ENCODE measurements at places on chromosomes 4 and X. TPM values are rescaled to one million over a fixed set of nuclear protein-coding genes. Genes with fewer than 3 reads are reported as not detected.

The HMX1 gene
- total RNA-seq: not detected

DNA sequence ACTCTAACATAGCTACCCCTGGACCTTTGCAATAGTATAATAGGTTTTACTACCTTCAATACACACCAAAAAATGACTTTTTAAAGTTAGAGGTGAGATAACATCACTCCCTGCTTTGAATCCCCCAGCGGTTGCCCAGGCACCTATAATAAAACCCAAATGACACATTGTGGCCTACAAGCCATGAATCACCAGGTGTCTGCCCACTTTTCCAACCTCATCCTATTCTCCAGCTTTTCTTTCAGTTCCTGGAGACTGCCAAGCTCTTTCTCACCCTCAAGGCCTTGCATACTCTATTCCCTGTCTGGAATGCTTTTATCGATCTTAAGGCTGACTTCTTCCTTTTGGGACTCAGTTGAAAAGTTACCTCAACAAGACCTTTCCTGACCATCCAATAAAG lies 16.4 kb upstream of the PRSS48 start:
- no peak overlapping the region for H3K27ac ChIP-seq
- no peaks in the 10 kb centered on the region for H3K4me1 ChIP-seq
- no peaks in the 10 kb centered on the region for H3K36me3 ChIP-seq
- DNase-seq: no peak

GRCh38 chr4:186942758-186943377 lies 219.2 kb upstream of the FAT1 start:
- peak; percentile 42 for DNase-seq
- H3K27me3 ChIP-seq: no peaks in the 10 kb centered on the region
- H3K36me3 ChIP-seq: no peaks in the 10 kb centered on the region
- no peak overlapping the region for H3K27ac ChIP-seq
- H3K4me1 ChIP-seq: peaks cover 33% of the 10 kb centered on the region

GRCh38 chr4:3302173-3302785 lies 9.5 kb downstream of the RGS12 start:
- H3K36me3 ChIP-seq: no peaks in the 10 kb centered on the region
- H3K4me1 ChIP-seq: peaks cover 6% of the 10 kb centered on the region
- H3K4me3 ChIP-seq: no peak overlapping the region
- H3K27me3 ChIP-seq: no peaks in the 10 kb centered on the region
- H3K27ac ChIP-seq: no peak overlapping the region
- peak; percentile 20 for DNase-seq

DNA sequence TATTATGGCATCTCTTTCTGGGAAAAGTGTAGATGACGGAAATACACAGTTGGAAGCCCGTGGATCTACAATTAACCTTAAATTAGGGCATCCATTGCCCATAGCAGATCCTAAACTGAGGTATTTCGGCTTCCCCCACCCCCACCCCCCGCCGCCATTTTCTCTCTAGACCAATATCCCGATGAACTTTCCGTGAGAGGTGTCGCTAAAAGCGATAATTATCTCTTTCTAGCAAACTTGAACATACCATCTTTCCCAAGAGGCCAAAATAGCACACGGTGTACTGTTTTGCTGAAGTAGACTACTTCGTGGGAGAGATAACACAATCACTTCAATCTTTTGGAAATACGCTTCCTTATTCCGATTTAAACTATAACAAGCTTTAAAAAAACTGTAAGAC lies 554 bp downstream of the KLHL15 start:
- H3K4me3 ChIP-seq: no peak overlapping the region
- no peaks in the 10 kb centered on the region for H3K36me3 ChIP-seq
- DNase-seq: no peak
- no peaks in the 10 kb centered on the region for H3K27me3 ChIP-seq
- peaks cover 4% of the 10 kb centered on the region for H3K4me1 ChIP-seq

- no peak overlapping the region for H3K4me3 ChIP-seq
- peaks cover 11% of the 10 kb centered on the region for H3K4me1 ChIP-seq
- DNase-seq: no peak
- H3K27ac ChIP-seq: no peak overlapping the region
- no peaks in the 10 kb centered on the region for H3K36me3 ChIP-seq
Measured at GRCh38 chrX:106731590-106731989, 5.1 kb downstream of the RNF128 start.

DNA sequence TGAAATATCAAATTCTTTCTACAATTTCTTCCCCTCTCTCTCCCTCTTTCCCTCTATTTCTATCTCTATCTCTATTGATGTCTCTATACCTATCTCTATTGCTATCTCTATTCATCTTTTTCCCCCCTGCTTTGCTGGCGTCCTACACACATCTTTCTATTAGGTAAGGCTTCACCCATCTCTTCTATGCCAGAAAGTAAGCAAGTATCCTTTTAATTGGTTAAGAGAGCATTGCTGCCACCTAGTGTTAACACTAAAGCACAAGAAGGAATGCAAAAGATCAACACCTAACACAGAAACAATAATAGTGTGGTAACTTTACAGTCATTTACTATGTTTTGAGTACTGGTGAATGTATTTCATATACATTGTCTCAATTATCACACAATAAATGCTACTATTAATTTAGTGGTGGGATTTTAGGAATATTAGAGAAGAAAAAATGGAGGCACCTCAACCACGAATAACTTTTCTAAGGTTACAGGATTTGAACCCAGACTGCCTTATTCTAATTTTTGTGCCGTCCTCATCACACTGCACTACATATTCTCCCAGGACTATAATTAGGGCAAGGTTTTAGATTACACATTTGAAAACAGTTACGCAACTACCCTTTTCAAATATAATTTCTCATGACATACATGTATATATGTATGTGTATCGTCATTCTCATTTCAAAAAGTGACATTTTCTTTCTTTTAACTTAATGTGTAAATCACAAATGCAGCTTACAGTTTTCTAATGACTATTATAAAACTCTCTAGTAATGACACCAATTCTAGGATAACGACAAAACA lies 3.7 kb upstream of the C4orf36 start:
- no peak overlapping the region for H3K27ac ChIP-seq
- H3K27me3 ChIP-seq: no peaks in the 10 kb centered on the region
- H3K4me3 ChIP-seq: no peak overlapping the region
- H3K36me3 ChIP-seq: no peaks in the 10 kb centered on the region
- DNase-seq: peak; percentile 61

DNA sequence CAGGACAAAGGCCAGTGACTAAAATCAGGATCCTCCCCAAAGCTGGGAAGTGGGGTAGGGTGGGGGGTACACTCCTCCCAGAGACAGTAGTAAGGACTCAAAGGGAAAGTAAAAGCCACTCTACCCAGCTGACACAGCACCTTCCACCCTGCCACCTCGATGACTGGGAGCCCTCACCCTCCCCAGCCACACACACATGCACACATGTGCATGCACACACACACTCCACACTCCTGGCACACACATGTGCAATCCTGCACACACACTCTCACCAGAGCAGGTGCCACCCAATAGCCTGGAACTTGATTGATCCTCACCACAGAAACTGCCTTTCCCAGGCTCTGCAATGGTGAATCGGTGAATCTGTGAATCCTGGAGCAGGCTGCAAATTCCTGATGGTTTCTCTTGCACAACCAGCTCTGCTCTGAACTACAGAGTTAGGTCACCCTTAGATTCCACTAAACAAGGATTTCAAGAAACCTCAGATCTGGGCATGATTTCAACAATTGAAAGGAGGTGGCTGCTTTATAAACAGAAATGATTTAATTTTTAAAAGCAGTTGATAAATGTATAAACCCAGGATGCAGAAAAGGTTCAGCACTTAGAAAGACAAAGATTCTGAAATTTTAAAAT lies 21.5 kb downstream of the AMOT start:
- peak; percentile 3 for DNase-seq
- H3K4me3 ChIP-seq: no peak overlapping the region
- no peaks in the 10 kb centered on the region for H3K36me3 ChIP-seq
- H3K4me1 ChIP-seq: no peaks in the 10 kb centered on the region

The NXF2B gene
- not detected for total RNA-seq

The F8A2 gene
- 7.6 TPM for total RNA-seq

DNA sequence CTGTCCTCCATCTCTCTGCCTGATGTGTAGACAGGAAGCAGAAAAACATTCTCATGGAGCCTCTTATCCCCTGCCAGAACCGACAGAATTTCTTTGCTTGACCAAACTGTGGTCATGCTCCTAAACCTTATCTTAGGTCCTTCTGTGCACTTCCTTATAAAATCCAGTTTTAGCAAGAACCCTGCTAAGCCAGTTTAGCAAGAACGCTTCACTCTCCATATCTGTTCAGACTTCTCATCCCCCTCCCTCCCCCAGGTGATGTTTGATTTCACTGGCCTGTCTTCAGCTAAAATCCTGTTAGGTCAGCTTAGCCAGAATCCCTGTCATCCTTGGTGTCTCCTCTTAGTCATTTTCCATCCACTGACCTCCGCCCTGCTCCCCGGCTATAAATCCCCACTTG lies 1130.9 kb upstream of the PRKX start:
- no peak for DNase-seq
- H3K4me1 ChIP-seq: no peaks in the 10 kb centered on the region
- no peak overlapping the region for H3K27ac ChIP-seq
- H3K36me3 ChIP-seq: no peaks in the 10 kb centered on the region

DNA sequence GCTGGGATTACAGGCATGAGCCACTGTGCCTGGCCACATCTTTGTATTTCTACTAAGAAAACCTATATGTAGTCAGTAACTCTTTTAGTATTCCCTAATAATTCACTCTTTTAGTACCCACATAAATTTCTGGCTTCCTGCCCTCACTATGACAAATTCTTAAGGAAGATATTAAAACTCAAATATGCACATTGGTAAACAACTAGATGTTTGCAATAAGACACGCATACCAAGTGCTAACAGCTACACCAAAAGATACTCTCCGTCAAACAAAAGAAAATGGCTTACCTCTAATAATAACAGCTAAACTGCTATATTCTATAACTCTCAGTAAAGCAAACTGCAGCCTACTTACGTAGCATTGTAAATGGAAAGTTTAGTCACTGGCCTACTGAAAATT lies 6.3 kb downstream of the UBA6 start:
- peaks cover 7% of the 10 kb centered on the region for H3K4me1 ChIP-seq
- no peaks in the 10 kb centered on the region for H3K27me3 ChIP-seq
- no peaks in the 10 kb centered on the region for H3K36me3 ChIP-seq
- H3K27ac ChIP-seq: no peak overlapping the region
- H3K4me3 ChIP-seq: no peak overlapping the region

The DUSP21 gene
- not detected for total RNA-seq

DNA sequence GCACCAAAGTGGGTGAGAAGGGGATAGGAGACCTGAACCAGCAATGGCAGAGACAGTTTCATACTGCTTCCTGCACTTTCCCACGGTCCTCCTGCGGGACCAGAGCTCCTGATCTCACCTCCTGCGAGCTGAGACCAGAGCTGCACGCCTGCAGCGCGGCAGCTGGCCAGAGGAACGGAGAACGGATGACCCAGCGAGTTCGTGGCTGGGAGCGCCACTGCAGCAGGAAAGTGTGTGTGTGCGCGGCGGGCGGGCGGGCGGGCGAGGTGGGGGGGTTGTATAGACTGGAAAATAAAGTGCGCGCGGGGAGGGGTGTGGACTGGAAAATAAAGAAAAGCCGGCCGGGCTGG lies 16.5 kb downstream of the MCF2 start:
- no peak overlapping the region for H3K27ac ChIP-seq
- no peaks in the 10 kb centered on the region for H3K4me1 ChIP-seq
- H3K36me3 ChIP-seq: no peaks in the 10 kb centered on the region
- no peaks in the 10 kb centered on the region for H3K27me3 ChIP-seq

- no peaks in the 10 kb centered on the region for H3K36me3 ChIP-seq
- no peaks in the 10 kb centered on the region for H3K27me3 ChIP-seq
- no peak overlapping the region for H3K4me3 ChIP-seq
- no peak overlapping the region for H3K27ac ChIP-seq
Measured at GRCh38 chrX:44953734-44954502, 80.9 kb downstream of the KDM6A start.

The AIMP1 gene
- total RNA-seq: 13.7 TPM

The TMPRSS11E gene
- total RNA-seq: 0.78 TPM

The CT47B1 gene
- total RNA-seq: not detected

- no peaks in the 10 kb centered on the region for H3K27me3 ChIP-seq
- no peaks in the 10 kb centered on the region for H3K36me3 ChIP-seq
- H3K4me1 ChIP-seq: no peaks in the 10 kb centered on the region
- no peak for DNase-seq
- H3K4me3 ChIP-seq: no peak overlapping the region
Measured at GRCh38 chr4:122576261-122577188, 44.3 kb downstream of the IL21 start.

DNA sequence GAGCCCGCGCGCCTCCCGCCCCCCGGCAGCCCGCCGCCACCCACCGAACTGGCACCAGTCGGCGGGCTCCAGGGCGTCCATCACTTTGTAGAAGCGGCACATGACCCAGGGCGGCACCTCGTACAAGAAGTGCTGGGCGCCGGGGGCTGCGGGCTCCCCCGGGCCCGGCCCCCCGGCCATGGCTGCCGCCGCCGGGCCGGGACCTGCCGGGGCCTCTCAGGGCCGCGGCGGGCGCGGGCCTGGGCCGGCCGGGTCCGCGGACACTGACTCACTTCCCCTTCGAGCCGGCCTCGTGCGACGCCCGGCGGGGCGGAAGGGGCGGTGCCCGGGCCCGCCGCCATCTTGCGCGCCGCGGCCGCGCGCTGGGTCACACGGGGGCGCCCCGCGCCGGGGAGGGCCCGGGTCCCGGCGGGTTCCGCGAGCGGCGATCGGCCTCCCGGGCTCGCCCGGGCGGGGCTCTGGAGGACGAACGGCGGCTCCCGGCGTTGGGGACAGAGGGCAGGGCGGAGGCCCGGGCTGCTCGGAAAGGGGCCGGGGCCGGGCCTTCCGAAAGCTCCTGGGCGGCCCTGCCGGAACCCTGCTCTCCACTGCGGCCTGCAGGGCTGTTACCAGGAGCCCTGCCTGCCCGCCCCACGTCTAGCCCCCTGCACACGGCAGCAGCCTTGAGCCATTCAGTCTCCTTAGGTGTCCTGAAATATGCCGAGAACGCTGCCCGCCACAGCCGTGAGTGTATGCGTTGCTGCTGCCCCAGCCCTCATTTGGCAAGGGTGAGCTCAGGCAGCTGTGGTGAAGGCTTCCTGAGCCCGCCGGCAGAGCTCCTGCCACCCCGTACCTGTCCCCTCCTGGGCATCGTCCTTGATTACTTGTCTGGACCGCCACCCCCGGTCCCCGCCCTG lies at the start of gene IRAK1:
Gene IRAK1, minus strand, starts transcription at position 270 of the 896 bp plus-strand sequence. Its CDS starts 90 bp downstream, at position 180.
- H3K4me3 ChIP-seq: no peak within 1 kb of the TSS
- peaks cover 21% of the 10 kb centered on the region for H3K4me1 ChIP-seq
- peak; percentile 54 for DNase-seq
- H3K36me3 ChIP-seq: no peaks in the 10 kb centered on the region
- H3K27ac ChIP-seq: peak within 1 kb of the TSS; percentile 65

The PWWP3B gene
- total RNA-seq: 9.6 TPM

The RTL9 gene
- total RNA-seq: not detected

DNA sequence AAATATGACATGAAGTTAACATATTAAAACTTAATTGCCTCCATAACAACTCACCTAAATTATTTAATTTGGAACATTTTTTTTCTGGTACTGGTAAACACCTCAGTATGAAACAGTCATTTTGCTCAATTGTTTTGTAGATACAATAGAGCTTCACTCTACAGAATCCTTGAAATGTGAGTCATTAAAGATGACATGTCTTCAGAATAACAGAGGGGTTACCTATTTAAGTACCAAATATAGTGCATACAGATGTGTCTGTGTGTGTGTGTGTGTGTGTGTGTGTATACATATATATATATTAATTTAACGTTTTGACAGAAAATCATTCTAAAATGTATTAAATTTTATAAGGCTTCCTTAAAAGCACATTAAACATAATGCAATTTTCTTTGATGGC lies 297.6 kb downstream of the INPP4B start:
- DNase-seq: no peak
- H3K4me1 ChIP-seq: peaks cover 29% of the 10 kb centered on the region
- no peaks in the 10 kb centered on the region for H3K27me3 ChIP-seq
- peak overlapping the region; percentile 74 for H3K27ac ChIP-seq
- no peak overlapping the region for H3K4me3 ChIP-seq

The FAM149A gene
- 51.4 TPM for total RNA-seq

The PALLD gene
- total RNA-seq: 46.8 TPM

The ADH7 gene
- not detected for total RNA-seq

Measured in body of pancreas (tissue), 4 donors.